ENCODE measurements at places on chromosomes 12 and 14.

DNA sequence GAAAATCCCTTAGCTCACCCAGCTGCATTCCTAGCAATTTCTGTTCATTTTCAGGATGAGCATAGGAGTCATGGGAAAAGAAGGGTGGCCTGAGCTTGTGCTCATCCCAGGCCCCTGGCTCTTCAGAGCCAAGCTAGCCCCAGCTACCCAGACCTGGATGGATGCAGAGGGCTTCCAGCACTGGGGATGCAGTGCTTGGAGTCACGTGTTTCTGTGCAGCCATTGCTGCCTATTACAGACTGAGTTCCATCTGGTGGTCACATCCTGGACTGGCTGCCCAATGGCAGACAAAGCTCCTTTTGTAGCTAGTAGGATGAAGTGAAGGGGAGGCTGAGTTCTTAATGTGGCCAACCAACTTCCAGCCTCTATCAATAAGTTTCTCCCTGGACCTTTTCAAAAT lies 54.2 kb upstream of the JDP2 start:
- no peak for DNase-seq

GRCh38 chr12:39426636-39427240 lies 16.2 kb downstream of the KIF21A start:
- DNase-seq: no peak

- DNase-seq: no peak
These were observed 105.2 kb downstream of the DNAI7 start for GRCh38 chr12:25089738-25090137.

- no peak for DNase-seq
These were observed 26.9 kb downstream of the SCARB1 start for GRCh38 chr12:124836759-124837158.

GRCh38 chr12:62190689-62191490 lies 69.3 kb upstream of the USP15 start:
- peak; percentile 43 for DNase-seq

DNA sequence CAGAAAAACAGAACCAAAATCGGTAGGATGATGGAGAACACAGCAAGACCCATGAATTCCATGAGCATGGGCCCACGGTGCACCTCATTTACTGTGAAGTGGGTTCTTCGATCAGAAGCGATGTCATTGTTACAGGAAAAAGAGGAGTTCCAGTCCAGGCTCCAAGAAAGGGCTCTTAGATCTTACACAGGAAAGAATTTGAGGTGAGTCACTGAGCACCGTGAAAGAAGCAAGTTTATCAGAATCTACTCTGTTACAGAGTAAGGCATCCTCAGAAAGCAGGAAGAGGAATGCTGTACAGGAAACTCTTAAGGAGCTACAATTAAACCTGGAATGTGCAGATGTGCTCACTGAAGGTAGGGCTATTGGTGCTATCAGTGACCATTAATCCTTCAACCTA lies 11.6 kb upstream of the CHFR start:
- no peak for DNase-seq

- DNase-seq: no peak
These were observed 54.9 kb upstream of the SCN8A start for GRCh38 chr12:51536159-51536558.

DNA sequence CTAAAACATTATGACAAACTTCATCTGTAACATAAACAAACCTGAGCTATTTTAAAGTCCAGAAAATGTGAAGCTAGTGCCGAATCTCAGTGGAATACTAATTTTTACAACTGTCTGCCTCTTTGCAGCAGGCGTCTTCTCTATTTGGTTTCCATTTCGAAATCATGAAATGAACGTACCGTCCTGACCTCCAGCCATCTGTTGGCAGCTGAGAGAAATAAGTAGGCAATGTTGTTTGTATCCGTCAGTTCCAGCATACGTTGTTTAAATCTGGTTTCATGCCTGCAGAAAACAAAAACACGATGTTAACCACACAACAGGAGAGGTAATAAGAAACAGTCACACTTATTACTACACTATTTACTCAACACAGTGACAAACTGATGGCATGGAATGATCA lies 54.3 kb upstream of the KCNJ8 start:
- no peak for DNase-seq

DNA sequence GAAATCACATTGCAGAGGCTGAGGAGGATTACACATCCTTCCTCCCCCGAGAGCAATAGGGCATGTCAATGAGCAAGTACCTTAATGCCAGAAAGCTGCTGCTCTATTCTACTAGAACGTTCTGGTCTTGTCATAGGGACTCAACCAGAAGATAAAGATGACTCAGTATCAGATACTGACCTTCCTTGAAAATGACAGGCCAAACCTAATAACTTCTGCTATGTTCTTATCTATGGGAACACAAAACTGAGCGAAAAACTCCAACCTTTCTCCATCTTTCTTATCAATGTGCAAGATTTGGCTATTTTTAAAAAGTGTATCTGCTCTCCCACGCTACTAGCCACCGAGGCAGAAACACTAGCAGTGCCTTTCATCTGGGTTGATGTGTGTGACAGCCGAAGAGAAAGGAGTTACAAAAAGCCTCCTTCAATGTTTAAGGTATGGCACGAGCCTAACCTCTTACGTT lies 5.5 kb downstream of the CCDC92 start:
- DNase-seq: no peak

DNA sequence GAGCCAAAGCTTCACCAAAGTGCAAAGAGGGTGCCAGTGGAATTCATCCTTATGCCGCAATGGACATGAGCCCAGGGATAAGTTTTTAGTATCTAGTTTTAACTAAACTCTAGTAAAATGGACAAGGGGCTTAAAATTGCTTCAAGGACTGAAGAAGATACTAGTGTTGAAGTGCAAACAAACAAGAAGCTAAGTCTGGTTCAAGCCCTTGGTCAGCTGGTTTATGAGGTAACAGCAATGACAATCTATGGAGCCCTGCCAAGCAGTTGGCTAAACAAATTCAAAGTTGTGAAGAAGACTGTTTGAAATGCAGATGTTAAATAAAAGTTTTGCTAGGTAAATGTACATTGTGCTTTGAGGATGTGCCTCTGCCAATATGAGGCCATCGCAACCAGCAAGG lies 209.4 kb downstream of the KTN1 start:
- no peak for DNase-seq

DNA sequence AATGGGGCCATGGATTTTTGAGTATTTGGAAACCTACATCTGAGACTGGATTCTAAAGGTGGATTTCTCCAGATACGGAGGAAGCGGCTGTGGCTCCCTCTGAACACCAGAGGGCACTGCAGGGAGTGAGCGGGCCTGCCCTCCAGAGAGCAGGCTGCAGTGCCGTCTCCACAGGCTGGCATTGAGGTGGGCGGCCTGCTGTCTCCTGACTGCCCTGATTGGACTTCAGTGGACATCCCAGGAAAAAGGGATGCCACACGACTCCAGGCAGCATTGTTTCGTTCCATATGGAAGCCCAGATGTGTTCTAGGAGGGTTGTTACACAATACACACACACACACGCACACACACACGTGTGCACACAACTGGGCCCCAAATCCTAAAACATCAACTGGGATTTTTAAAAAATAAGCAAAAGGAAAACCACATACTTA lies 20.9 kb upstream of the ANO2 start:
- no peak for DNase-seq

DNA sequence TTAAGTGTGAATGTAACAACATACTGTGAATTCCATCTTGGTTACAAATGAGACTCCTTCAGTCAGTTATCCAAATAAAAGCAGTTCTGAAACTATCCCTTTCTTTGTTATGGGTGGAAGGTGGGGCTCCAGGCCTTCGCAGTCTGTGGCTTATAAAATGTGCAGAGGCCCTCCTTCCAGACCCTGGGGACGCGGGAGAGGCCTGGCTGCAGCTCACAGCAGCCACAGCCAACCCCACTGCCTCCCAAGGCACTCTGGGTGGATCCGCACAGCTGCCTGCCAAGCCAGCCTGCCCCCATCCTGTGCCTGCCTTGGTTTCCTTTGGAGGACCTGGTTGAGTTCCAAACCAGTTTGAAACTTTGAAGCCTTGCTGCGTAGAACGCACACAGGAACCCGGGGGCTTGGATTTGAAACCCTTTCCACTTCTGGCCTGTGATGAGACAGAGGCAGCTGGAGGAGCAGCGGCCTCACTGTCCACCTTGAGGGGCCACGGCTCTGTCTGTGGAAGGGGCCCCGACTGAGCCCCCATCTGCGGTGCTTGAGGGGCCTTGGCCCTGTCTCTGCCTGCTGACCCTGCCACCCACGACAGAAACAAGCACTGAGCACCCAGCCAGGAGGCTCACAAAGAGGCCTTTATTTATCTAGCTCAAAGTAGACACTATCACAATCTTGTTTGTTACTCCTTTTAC lies 30.4 kb downstream of the CCNK start:
- DNase-seq: peak; percentile 56

- DNase-seq: peak; percentile 60
These were observed 672 bp upstream of the SCFD1 start for GRCh38 chr14:30621354-30621939.

DNA sequence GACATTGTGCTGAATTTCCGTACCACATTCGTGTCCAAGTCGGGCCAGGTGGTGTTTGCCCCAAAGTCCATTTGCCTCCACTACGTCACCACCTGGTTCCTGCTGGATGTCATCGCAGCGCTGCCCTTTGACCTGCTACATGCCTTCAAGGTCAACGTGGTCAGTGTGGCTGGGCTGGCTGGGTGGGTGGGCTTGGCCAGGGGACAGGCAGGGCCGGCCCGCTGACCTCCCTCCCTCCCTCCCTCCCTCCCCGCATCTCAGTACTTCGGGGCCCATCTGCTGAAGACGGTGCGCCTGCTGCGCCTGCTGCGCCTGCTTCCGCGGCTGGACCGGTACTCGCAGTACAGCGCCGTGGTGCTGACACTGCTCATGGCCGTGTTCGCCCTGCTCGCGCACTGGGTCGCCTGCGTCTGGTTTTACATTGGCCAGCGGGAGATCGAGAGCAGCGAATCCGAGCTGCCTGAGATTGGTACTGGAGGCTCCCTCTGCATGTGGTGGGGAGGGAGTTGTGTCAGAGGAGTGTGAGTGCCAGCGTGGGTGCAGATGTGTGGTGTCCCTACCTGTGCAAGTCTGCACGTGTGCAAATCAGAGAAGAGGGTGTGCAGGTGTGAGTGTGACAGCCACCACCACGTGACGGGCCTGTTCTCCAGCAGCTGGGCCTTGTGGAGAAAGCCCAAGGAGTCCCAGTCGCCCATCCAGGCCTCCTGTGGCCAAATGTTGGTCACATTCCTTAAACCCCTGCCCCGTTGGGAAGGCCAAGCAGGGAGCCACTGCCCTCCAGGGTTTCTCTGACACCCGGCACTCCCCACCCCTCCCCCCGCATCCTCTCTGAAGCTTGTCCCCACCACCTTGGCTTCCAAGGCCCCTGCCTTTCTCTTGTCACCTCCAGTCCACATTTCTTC lies 5.3 kb downstream of the KCNH3 start:
- DNase-seq: peak; percentile 27

DNA sequence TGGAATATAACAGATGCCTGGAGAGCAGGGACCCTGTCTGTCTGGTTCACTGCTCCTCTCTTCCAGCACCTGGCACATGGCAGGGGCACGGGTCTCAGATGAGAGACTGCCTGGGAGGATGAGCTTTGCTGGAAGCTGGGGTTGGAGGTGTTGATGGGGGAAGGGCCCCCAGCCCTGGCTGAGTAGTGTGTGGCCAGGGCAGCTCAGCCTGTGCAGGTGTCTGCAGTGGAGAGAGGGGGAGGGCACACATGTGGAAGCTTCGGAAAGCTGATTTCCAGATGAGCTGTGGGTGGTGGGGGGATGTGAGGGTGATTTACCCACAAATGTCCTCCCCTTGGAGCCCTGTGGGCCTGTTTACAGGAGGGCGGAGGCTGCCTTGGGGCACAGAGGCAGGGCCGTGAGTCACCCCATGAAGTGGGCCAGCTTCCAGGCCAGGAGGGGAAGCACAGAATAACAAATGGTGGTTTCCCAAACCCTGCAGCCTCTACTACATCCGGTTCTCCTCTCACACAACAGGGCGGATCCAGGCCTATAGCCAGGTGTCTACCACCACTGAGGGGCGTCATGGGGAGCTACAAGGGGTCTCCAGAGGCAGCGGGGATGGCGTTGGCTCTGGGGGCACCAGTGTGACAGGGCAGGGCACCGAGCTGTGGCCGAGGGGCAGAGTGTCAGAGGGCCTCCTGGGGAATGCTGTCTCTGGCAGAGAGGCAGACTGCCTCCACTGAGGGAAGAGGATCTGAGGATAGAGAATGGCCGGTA lies 11.0 kb downstream of the KRT7 start:
- DNase-seq: no peak

GRCh38 chr14:72498646-72499045 lies 395.3 kb downstream of the DPF3 start:
- DNase-seq: no peak

DNA sequence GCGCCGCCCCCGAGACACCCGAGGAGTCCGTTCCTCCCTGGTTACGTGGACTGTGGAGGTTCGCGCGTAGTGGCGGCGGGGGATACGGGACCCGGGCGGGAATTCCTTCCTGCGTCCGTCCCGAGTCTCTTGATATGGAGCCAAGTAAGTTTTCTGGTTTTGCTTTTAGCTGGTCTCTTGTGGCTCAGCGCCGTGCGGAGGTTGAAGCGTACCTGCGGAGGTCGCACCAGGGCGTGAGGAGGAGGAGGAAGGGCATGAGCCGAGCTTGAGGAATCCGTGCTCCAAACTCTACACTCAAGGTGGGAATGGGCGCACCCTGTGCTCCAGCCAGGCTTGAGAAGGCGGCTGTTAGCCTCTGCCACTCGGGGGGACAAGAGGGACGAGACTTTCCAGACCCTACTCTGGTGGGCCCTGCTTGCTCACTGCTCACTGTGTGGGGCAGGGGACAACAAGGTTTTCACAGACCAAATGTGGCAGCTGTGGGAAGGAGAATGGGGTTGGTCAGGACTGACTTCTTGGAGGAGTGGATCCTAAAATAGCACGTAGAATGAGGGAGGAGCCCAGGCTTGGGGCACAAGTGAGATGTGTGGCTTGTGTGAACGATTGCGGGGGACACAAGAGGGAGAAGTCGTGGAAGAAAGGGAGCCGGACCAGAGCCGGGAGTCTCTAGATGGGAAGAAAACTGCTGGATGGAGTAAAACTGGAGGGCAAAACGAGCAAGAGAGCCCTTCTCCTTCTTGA lies 577 bp downstream of the ATG101 start:
- DNase-seq: no peak

- no peak for DNase-seq
These were observed 56.6 kb downstream of the BCL2L14 start for GRCh38 chr12:12127304-12127703.

GRCh38 chr12:103851127-103851526 lies 10.1 kb upstream of the NT5DC3 start:
- DNase-seq: no peak

- DNase-seq: no peak
These were observed 15.8 kb downstream of the KRT71 start for GRCh38 chr12:52537101-52537500.

GRCh38 chr12:45909041-45909713 lies 81.2 kb downstream of the SCAF11 start:
- DNase-seq: no peak

DNA sequence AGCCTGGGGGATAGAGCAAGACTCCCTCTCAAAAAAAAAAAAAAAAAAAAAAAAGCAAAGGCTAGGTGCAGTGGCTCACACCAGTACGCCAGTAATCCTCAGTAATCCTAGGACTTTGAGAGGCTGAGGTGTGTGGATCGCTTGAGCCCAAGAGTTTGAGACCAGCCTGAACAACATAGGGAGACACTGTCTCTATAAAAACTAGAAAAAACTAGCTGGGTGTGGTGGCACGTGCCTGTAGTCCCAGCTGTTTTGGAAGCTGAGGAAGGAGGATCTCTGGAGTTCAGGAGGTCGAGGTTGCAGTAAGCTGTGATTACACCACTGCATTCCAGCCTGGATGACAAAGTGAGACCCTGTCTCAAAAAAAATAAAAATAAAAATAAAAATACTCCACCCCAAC lies 8.9 kb upstream of the RBM25 start:
- DNase-seq: no peak
